ENCODE measurements at places on chromosomes 4 and X. TPM values are rescaled to one million over a fixed set of nuclear protein-coding genes. Genes with fewer than 3 reads are reported as not detected.

SPANXB1 gene
- total RNA-seq: 7.0 TPM

TBC1D8B gene
- 3.4 TPM for total RNA-seq

CENPVL3 gene
- not detected for total RNA-seq

CD38 gene
- total RNA-seq: 0.10 TPM

IGSF1 gene
- 0.84 TPM for total RNA-seq

ODAPH gene
- not detected for total RNA-seq

MAGEB1 gene
- 5.6 TPM for total RNA-seq

PI4K2B gene
- 25.6 TPM for total RNA-seq

EMCN gene
- total RNA-seq: 0.59 TPM

ANK2 gene
- total RNA-seq: 7.0 TPM

DKK2 gene
- total RNA-seq: 5.1 TPM

KCNE5 gene
- 0.20 TPM for total RNA-seq

ADGRL3 gene
- total RNA-seq: not detected

TMEM165 gene
- 101 TPM for total RNA-seq

ZNF711 gene
- 0.12 TPM for total RNA-seq

NSD2 gene
- 44.8 TPM for total RNA-seq

FGF2 gene
- 3.3 TPM for total RNA-seq

NDST4 gene
- not detected for total RNA-seq

DDX53 gene
- not detected for total RNA-seq

PPP1R2C gene
- total RNA-seq: not detected

SCOC gene
- 80.4 TPM for total RNA-seq

GRIA2 gene
- not detected for total RNA-seq

PROM1 gene
- not detected for total RNA-seq

STARD8 gene
- 11.6 TPM for total RNA-seq

MBTPS2 gene
- total RNA-seq: 9.0 TPM

GLOD5 gene
- not detected for total RNA-seq

IL2 gene
- not detected for total RNA-seq

BTC gene
- total RNA-seq: 0.20 TPM

PNMA6F gene
- total RNA-seq: not detected

CLCN5 gene
- total RNA-seq: 10.8 TPM

PAGE1 gene
- 2.7 TPM for total RNA-seq

SLC26A1 gene
- not detected for total RNA-seq

PTPN13 gene
- 16.6 TPM for total RNA-seq

DSPP gene
- not detected for total RNA-seq

CXCL9 gene
- not detected for total RNA-seq

Data from RPMI7951 (cell line).